ENCODE measurements at places on chromosomes 13 and 19.
A peak's percentile ranks its signal among the peaks of the same experiment; 100 is the strongest.

GRCh38 chr19:1269478-1270212 is 513 bp downstream of the CIRBP start:
- DNase-seq, result peak; percentile 88

DNA sequence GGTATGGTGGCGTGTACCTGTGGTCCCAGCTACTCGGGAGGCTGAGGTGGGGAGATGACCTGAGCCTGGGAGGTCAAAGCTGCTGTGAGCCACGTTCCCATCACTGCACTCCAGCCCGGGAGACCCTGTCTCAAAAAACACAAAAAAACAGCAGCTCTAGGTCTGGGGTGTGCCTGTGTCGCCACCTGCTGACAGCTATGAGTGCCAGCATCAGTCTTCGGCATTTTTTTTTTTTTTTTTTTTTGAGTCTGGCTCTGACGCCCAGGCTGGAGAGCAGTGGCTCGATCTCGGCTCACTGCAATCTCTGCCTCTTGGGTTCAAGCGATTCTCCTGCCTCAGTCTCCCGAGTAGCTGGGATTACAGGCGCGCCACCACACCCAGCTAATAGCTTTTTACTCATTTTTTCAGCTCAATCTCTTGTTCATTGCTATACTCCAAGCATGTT is 10.1 kb downstream of the AP2S1 start:
- peak; percentile 77 for DNase-seq

- no peak for DNase-seq
Measured at GRCh38 chr13:108273429-108274118, 4.1 kb downstream of the TNFSF13B start.

- DNase-seq, result no peak
Measured at GRCh38 chr19:6828306-6828697, 55.8 kb downstream of the VAV1 start.

GRCh38 chr19:18513868-18514267 is 8.0 kb downstream of the ELL start:
- DNase-seq, result no peak

DNA sequence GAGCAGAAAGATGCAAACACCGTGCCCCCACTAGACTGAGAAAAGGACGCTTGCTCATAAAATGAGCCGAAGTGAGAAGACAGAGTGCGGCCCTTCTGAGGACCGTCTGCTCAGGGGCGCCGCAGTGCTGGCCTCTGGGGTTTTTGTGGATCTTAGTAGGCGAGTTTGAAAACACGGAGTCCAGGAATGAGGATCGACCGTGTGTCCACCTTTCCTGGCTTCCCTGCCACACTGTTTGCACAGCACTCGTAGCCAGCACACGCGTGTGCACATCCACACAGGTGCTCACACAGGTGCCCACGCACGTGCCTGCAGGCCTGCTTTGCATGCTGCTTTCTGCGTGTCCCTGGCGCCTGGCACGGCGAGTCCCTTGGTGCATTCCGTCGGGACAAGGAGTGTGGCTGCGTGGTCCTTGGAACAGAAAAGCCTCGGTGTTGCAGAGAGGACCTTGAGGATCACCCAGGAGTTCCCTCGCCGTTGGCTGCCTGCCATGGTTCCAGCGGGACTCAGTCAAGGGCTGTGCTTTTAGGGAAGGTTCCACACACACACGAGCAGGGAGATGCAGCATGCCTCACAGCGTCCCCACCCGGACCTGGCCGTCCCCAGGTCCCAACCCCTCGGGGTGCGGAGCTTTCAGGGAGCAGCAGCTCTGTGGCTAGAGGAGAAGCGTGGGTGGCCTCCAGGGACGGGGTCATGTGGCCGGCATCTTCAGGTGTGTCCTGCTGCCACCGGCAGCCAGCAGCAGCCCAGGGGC is 10.1 kb upstream of the ZNF554 start:
- no peak for DNase-seq

GRCh38 chr19:2327773-2328400 is 499 bp downstream of the LSM7 start:
- DNase-seq, result peak; percentile 91

DNA sequence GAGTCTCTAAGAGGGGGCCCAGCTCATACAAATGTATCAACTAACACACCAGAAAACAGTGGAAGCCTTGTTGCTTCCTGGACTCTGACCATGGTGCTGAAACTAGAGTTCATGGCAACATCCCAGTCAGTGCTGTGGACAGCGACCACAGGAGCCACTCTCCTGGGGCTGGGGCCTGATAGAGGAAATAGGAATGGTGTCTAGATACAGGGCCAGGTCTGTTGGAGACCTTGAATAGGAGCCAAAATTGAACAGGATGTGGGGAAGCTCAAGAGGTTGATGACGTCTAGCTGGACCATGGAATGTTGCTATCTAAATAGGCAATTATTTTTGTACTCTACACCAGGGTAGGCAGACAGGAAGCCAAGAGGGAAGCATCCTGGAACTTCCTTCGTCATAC is 21.7 kb downstream of the LILRB4 start:
- no peak for DNase-seq

DNA sequence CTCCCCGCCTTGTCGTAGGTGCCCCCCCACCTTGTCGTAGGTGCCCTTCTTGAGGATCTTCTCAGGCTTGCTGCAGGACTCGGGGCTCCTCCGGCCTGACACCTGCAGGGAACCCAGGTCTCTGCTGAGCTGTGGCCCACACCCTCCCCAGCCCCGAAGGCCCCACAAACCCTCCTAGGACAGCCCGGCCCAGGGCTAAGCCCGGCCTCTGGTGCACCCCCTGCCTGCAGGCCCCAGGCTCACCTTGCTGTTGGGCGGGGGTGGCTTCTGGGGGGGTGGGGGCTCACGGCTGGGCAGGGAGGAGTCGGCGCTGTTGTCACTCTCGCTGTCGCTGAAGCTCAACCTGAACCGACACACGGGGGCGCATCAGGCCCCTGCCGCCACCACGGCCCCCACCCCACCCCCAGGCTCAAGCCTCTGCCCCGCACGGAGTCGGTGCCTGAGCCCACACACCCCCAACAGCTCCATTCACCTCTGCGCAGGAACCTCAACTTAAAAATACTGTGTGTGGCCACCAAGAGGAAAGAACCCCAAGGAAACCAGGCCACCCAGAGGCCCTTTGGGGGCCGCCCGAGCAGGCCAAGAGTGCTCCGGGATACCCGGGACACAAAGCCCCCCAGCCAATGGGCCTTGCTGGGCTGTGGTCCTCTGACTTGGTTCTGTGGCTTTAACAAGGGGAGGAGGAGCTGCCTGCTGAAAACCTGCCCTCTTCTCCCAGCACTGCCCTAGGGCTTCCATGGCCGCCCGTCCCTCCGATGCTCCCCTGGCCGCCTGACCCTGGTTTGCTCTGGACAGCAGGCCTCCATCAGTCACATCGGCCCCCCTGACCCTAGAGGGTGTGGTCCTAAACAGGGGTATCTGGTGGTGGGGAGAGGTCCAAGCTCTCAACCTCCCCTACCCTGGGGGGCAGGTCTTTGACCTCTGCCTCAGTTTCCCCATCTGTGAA is 65.8 kb downstream of the MLLT1 start:
- DNase-seq, result no peak

DNA sequence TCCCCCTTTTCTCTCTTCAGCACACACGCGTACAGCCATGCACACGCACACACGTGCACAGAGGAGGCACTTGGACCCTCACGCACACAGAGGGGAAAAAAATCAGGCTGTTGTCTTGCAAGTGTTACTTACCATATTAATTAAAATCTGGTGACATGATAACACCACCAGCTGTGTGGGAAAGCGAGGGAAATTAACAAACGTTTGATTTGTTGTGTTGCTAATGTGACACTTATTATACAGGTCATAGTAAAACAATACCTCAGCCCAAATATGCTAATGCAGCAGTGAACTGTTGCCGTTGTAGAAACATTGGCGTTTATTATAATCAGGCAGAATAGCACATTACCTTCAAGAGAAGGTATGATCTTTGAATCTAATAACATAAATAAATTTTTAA is 211.7 kb downstream of the TEX29 start:
- no peak for DNase-seq

- DNase-seq, result peak; percentile 29
Measured at GRCh38 chr19:6723738-6724137, 3.3 kb upstream of the C3 start.

DNA sequence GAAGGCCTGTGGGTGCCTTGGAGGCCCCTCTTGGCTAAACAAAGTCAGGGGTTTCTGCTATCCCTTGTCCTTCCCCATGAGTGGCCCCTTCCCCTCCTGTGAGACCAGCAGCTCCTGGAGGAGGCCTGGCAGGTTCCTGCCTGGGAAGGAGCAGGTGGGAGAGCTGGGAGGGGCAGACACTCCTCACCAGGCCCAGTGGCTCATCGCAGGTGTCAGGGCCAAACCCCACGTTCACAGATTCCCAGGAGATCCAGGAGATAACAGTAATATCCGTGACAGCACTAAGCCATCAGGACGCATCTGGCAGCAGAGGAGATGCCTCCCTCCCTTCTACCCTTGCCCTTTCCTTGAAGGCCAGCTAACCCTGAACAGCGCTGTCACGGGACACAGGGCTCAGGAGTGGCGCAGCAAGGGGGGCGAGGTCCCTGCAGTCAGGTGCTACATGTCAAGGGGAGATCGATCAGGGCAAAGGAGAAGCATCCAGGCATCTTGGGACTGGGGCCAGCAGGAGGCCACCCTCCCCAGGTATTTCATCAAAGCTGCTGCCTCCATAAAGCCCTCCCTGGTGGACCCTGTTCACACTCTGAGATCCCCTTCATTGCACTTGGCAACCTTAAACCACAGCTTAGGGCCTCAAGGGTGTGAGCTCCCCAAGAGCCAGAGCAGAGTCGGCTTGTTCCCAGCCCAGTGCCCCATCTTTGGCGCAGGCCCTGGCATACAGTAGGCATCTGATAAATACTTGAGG is 4.8 kb downstream of the CEBPA start:
- DNase-seq, result no peak

DNA sequence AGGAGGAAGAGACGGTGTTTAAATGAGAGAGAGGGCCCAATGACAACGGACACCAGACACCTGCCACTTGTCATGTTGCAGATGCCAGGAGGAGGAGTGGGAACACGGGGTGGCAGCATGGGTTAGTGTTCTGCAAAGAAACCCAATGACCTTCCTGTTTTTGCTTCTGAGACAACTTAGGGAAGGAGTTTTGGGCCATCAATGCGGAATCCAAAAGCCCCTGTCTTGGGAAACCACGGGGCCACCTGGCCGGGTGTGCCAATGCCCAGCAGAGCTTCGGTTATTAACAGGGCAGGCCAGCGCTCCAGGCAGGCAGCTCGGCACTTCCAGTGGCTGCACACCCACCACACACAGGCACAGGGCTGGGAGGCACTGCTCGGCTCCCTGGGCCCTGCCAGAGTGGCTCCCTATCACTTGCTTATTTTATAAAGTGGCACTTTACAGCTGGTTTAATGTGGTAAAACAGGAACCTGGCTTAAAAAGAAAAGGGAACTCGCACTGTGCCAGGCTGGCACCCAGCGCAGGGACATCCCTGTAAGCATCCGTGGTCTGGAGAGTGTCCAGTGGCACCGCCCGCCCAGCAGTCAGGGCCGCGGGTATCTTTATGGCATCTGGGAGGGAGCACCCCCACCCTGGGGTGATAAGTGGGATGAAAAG is 19.1 kb downstream of the ELL start:
- DNase-seq, result no peak

DNA sequence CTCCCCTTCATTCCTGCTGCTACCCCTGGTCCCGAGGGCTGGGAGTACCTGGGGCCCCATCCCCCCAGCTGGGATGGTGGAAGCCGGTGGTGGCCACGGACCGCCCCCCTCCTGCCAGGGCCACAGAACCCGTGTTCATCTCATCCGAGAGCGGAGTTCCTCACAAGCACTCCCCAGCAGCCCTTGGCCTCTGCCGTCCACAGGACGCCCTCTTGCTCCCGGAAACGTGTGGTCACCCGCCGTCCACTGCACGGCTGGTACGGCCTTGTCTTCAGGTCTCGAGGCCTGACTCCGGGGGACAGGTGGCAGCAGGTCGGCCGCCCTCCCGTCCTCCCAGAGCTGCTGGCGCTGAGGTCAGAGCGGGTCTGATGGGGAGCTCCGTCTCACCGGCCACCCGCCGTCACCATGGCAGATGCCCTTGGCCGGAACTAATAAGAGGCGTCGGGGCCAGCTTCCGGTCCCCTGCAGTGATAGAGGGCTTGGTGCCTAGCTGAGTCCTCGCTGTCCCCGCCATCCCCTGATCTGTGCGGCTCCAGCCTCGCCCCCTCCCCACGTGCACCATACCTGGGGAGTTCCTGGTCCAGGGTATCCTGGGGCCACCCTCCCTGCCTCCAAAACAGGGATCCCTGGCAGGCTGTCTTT is 16.5 kb upstream of the CSNK1G2 start:
- no peak for DNase-seq

- peak; percentile 81 for DNase-seq
Measured at GRCh38 chr19:4506449-4507149, 11.7 kb downstream of the PLIN4 start.

DNA sequence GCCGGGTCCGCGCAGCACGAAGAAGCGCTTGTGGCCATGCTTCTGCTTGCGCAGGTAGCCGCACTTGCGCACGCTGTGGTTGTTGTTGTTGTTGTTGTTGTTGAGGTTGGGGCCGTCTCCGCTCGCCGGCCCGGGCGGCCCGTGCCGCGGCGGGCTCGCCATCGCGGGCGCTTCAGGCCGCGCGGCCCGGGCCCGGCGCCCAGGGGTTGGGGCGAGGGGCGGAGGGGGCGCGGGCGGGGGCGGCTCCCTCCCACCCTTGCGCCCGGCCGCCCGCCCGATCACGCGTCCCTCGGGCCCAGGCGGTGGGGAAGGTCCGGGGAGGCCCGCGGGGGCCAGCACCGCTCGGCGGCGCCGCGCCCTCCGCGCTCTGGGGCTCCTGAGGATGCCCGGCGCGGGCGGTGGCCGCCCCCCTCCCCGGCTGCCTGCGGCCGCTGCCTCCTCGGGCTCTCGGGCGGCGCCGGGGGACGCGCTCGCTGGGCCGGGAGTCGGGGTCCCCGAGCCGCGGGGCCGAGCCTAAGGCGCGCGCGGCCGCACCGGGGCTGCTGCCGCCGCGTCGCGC is 412 bp downstream of the IRS2 start:
- no peak for DNase-seq

- no peak for DNase-seq
Measured at GRCh38 chr19:39823686-39824085, 10.3 kb downstream of the DYRK1B start.

GRCh38 chr13:34762312-34762711 is 179.8 kb upstream of the NBEA start:
- peak; percentile 15 for DNase-seq

GRCh38 chr13:91347996-91348905 is 764 bp downstream of the MIR17HG start:
- DNase-seq, result peak; percentile 35
